ENCODE measurements at places on chromosomes 7 and 10.
A peak's percentile ranks its signal among the peaks of the same experiment; 100 is the strongest.

GRCh38 chr10:17290226-17290625 lies 62.2 kb downstream of the VIM start:
- no peak for DNase-seq

GRCh38 chr7:134357486-134357885 lies 40.8 kb upstream of the SLC35B4 start:
- DNase-seq: no peak

GRCh38 chr10:127989481-127990012 lies 82.6 kb downstream of the PTPRE start:
- DNase-seq: no peak

DNA sequence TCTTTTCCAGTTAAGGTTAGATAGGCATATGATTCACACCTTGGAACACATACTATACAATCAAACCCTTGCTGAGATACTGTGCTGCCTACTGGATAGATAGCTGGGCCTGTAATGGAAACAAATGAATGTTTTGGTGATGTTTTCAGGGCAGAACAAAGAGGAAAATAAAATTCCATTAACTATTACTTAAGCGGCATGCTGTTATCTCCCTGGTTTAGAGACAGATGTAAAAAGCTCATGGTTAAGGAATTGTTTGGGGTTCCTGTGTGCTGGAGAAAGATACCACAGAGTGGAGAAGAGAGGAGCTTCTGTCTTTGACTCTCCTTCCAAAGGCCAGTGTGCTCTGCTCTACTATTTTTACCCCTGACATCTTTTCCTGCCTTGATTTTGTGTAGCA lies 341.1 kb downstream of the PLXDC2 start:
- no peak for DNase-seq

DNA sequence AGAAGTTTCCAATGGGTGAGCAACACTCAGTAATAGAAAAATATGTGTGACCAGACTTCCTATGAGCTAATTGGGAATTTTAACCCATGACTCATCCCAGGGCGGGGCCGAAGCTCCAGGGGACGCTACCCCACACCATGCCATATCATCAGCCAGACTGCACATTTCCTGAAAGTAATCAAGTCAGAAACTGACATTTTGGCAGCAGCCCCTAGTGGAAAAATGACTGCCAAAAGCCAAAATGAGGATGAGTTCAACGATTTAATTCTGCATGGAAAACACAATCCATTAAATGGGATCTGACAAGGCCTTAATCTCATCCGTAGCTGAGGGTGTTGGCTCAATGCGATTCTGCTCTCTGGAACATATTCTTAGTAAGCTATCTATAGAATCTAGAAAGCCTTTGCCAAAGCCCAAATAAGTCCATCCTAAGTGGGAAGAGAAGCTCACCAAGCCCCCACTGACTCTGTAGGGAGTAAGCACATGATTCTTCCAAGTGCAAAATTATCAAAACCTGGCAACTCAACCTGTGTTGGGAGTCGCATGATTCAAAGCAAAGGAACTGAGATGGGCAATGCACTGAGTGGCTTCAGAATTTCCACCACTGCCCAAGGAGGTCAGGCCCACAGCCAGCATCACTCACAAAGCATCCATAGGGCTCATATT lies 93.1 kb upstream of the PDE1C start:
- DNase-seq: no peak

GRCh38 chr10:112151524-112152039 lies 32.0 kb downstream of the GPAM start:
- no peak for DNase-seq

- DNase-seq: no peak
Measured at GRCh38 chr7:135283959-135284638, 50.5 kb downstream of the STRA8 start.

GRCh38 chr10:30058570-30059132 lies 735 bp downstream of the JCAD start:
- DNase-seq: no peak

- no peak for DNase-seq
Measured at GRCh38 chr10:121613456-121613855, 15.2 kb upstream of the FGFR2 start.

GRCh38 chr7:11786186-11786585 lies 45.8 kb downstream of the THSD7A start:
- DNase-seq: no peak

- DNase-seq: no peak
Measured at GRCh38 chr7:82039621-82040020, 269.8 kb upstream of the HGF start.

DNA sequence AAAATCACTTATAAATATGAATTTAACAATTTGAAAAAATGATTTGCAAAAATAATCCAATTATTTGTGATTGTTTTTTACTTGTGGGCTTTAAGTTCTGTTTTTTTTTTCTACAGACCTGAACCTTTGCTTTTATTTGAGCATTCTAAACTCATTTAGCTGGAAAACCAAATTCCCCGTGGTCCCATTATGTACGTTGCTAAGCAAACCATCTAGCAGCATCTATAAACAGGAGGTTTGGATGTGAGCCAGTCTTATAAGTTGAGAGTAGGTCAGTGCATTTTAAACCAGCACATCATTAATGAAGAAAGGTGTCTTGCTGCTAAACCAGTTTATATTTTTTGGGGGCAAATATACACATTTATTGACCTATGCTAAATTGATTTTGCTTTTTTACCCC lies 77.3 kb downstream of the LRRN3 start:
- peak; percentile 32 for DNase-seq

- no peak for DNase-seq
Measured at GRCh38 chr7:74371381-74372341, 82.0 kb upstream of the GTF2IRD1 start.

DNA sequence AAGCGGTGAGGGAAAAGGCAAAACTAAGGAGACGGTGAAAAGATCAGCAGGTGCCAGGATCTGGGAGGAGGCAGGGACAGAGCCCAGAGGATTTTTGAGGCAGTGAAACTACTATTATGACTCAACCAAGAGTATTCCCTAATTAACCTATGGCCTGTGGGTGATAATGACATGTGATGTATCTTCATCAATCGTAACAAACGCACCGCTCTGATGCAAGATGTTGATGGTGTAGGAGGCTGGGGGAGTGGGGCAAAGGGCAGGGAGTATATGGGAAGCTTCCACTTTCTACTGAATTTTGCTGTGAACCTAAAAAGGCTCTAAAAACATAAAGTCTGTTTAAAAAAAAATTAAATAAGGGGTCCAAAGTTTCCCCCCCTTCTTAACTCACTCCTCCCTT lies 25.5 kb upstream of the EZH2 start:
- no peak for DNase-seq

DNA sequence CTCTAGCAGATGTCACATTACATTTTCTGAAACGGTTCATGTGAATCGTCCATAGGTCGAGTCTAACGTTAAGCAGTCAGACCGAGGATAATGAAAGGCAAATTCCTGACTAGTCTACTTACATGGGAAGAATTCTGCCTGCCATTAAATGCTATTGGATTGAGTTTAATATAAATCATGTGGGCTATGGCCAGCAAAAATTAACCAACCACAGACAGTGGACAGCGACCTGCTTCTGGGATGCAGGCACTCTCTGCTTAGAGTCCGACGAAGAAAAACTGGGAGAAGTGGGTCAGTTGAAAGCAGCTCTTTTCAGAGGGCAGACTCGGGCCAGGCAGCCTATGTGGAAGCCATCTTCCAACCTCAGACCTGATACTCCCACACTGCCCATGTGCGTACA lies 16.6 kb downstream of the PIP4K2A start:
- no peak for DNase-seq

DNA sequence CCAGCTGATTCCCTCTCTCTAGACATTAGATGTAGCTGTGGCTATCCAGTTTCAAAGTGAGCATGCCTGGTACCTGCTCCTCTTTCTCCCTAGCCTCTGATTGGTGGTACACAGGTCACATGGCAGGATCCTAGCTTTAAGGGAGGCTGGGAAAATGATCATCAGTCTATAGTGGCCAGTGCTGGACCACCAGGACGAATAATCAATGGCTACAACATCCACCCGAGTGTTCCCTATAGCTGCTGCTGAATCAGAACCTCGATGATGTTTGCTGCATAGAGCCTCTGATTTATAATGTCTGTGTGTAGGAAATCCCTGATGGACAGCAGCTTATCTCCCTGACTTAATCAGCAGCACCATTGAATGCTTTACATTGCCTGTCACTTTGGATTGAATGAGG lies 28.9 kb upstream of the LMTK2 start:
- DNase-seq: no peak

DNA sequence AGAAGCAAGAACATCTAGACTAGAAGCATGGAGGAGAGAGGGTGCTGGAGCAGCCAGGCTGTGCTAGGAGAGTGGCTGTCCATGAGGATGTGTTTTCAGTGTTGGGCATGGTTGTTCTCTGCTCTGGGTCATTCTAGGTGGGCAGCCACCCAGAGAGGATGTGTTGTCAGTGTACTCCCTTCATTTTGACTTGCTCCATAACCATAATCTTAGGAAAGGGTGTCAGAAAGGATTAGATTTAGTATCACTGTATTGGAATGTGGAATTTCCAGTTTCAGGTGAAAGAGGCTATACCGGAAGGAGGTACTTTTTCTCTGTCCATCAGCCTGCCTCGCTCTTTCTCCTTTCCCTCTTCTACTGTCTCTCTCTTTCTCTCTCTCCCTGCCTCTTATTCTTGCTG lies 474.5 kb upstream of the PODXL start:
- no peak for DNase-seq

DNA sequence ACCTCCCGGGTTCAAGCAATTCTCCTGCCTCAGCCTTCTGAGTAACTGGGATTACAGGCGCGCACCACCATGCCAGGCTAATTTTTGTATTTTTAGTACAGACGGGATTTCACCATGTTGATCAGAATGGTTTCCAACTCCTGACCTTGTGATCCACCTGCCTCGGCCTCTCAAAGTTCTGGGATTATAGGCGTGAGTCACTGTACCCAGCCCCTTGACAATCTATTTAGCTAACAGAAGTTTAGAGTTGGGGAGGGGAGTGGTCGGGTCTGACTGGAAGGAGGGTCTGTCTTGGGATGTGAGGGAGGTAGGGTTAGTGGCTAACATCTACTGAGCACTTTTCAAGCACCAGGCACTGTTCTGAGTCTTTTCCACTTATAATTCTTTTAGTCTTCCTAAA lies 27.0 kb upstream of the ZCCHC24 start:
- no peak for DNase-seq

DNA sequence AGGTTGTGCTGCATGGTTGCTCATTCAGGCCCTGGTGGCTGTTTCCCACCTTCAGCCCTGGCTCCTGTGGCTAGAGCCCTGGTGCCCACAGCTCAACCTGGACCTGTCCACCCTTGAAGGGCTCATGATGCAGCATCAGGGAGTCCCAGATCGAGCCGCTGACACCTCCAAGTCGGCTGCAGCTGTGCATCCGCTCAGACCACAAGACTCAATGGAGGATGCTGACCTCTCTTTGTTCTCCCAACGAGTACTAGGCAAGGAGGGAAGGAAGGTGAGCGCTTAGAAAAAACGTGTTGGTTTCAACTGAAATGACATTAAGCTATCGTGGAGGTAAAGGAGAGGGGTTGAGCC lies 9.5 kb upstream of the C10orf95 start:
- no peak for DNase-seq

DNA sequence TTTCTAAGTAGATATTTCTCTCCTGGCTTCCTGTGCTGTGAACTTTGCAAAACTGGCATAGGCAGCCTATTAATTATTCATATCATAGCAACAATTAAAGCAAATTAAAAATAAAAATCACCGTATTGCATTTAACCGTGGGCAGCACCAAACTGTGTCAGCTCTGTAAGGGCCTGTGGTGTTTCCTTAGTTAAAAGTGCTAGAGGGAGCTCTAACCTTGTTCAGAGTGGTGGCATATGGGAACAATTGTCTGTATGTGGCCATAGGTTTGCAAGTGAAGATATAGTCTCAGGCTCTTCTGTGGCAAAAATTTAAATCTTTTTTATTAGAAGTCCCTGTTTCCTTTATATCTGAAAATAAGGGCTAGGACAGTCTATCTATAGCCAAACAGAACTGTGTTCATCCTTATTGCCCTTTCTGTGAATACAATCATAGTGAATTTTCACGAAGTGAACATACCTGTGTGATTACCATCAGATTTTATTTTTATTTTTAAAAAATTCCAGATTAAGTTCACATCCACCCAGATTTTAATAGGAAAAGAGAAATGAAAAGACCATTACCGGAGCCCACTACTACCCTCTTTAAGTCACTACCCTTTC lies 92.6 kb downstream of the POLL start:
- DNase-seq: peak; percentile 5

DNA sequence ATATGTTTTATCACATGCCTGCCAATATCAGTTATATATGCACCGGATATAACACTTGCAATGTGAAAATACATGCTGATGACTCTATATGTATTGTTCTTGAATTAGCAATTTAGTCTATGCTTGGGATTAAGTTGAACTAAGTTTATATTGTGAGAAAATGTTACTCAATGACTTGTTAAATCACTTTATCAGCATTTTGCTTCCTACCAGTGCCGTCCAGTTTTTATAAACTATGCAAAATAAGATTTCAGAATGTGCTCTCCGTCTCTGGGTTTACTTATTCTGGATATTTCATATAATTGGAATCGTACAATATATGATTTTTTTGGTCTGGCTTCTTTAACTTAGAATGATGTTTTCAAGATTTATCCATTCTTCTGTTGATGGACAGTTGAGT lies 25.5 kb upstream of the SLC26A3 start:
- DNase-seq: no peak

GRCh38 chr7:2759736-2760097 lies 71.7 kb downstream of the AMZ1 start:
- no peak for DNase-seq

- no peak for DNase-seq
Measured at GRCh38 chr7:98500764-98501163, 99.9 kb upstream of the BAIAP2L1 start.
